Stimulated activated CD8-positive, alpha-beta memory T cell treated with anti-CD3 and anti-CD28 coated beads, Interleukin-15, amount 100 ng/mL, for 4 hours (primary cell): ENCODE measurements at places on chromosomes 4 and X.

GRCh38 chr4:532588-533317 lies 33.7 kb downstream of the PIGG start:
- DNase-seq: no peak

DNA sequence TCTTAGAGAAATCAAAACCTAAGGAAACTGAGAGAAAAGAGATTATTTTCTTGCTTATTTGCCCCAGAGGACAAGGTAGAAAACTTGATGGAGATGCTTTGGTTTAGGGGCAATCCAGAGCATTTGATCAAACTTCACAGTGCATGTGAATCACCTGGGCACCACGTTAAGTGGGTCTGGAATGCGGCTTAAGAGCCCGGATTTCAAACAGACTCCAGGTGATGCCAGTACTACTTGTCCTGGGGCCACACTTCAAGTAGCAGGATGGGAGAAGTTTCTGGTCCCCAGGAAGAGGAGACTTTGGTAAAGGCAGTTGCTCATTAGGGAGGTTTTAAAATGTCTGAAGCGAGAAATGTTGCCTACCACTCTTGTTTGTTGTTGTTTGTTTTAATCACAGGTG lies 51.8 kb downstream of the PHOX2B start:
- DNase-seq: no peak

GRCh38 chr4:76989391-76990061 lies 40.0 kb downstream of the SEPTIN11 start:
- peak; percentile 12 for DNase-seq

GRCh38 chr4:71709961-71710360 lies 73.9 kb downstream of the GC start:
- DNase-seq: no peak

DNA sequence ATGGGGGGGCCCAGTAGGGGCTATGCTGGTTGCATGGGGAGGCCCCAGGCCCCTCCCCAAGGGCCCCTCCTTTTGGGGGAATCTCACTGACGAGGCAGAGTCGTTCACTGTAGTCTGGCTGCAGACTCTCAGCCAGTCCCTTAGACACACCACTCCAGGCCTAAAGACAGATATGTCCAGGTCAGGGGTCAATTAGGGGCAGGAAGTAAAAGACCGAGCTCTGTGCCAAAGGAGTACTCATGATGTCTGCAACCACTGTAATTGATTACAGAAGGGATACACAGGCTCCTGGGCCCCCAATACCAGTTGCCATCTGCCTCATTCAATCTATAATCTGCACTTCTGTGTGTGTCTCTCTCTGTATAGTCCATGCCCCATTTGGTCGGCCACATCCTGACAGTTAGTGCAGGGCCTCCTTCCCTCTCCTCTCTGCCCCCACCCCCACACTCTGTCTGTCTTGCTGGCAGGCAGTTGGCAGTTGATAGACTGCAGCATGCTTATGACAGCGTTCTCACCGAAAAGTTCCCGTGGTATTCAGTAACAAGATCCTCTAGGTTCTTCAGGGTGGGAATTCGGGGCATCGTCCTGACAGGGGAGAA lies 1.3 kb upstream of the CXorf65 start:
- no peak for DNase-seq

DNA sequence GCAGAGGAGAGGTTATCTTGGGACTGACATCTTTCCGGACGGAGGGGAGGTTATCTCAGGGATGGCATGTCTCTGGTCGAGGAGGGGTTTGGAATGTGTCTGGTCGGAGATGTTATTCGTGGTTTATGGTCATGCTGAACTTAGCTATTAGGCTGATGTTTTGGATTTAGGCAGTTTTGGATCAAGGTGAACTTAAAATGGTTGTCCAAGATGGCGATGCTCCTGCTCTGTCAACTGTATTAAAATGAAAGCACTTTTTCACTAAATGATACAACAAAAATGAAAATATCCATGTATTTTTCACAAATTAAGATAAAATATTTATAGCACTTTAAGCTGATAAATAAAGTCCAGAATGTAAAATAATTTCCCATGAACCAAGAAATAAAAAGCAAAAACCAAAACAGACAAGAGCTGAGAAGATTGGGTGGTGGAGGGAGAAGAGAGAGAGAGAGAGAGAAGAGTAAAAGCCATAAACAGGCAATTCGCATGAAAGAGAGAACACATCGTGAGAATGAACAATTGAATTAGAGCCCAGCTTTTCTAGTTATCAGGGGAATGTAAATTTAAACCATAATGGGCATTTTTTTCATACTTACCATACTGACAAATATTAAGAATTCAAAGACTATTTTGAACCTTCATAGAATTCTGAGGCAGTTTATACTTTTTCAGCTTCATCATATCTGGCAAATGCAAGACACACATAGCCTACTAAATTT lies 2236.0 kb upstream of the AGA start:
- DNase-seq: no peak

DNA sequence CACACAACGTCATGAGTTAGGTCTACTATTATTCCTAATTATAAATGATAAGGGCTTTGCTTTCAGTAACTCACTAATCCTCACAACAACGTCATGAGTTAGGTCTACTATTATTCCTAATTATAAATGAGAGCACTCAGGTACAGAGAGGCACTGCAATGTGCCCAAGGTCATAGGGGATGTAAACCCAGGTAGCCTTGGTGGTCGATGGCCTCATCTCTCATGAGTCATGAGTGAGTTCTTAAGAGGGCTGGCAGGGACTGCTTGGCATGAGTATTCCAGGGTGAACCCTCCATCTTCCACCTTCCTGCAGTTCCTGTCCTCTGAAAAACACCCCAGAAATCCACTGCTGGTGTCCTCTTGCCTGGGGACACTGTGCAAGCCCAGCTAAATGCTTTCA lies 317.1 kb downstream of the STK32B start:
- DNase-seq: no peak

DNA sequence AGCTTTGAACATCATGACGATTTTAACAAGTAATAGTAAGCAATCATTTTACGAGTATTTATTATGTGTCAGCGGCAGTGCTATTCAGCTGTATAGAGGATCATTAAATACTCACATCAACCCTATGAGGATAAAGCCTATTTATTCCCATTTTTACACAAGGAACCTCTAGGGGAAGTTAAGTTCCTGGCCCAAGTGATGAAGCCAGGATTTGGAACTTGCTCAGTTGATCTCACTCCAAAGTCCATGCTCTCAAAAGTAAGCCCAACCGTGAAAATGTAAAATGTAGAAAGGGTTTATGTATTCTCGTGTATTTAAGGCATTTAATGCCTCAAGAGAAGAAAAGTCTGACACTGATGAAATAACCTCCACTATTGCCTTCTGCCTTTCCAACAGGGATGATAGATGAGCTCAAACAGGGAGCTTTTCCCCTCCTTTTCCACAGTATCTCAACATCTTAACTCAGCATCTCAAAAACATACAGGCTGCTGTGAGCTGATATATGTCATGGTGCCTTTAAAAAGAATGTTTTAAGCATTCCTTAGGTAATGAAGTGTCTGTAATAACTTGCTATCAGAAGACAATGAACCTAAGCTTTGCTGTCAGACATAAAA lies 35.0 kb upstream of the PLA2G12A start:
- DNase-seq: no peak

DNA sequence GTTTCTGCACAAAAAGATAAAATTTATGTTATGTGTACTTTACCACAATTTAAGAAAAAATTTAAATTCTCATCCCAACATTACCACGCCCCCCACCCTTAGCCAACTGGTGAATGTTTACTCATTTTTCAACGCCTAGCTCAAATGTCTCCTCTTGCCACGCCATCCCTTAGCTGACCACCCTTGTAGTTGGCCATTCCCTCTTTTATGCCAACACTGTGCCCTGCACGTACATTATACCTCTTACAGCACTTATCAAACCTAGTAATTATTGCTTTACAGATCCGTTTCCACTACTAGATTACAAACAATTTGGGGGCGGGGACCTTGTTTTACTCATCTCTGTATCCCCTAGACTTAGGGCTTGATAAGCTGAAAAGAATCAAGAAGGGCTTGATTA lies 644 bp downstream of the ERCC6L start:
- DNase-seq: no peak

GRCh38 chrX:136694431-136695087 lies 46.6 kb downstream of the CD40LG start:
- DNase-seq: no peak

DNA sequence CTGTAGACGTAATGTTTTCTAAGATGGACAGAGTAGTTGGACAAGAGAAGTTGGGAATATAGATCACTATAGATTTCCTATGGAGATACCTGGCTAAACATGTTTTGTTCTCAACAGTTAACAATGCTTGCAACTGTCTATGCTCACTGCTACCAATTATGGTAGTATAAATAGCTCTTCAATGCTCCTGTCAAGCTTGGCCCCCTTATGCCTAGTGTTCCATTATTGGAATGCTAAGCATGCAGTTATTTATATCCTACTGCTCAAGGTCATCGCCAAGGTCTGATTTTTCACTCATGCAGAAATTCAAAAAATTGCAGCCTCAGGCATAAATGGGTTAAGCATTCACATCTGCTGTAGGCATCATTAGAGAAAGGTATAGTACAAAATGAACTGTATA lies 519.0 kb downstream of the IL15 start:
- DNase-seq: no peak

DNA sequence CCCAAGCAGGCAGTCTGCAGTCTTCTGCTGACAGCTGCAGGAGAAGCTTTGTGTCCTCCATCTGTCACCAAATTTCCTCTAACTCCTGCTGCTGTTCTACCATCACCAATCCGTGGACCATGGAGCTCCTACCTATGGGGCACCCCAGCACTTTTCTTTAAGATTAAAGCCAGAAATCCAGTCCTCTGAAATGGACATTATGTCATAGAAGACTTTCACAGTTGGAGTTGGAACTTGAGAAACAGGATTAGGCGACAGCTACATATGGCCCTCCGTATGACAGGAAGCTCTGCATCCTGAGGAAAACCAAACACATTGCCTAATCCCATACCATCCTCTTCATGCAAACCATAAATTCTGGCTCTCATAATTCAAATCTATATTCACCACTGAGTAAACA lies 470.6 kb upstream of the GALNTL6 start:
- no peak for DNase-seq

- DNase-seq: no peak
Observed at GRCh38 chr4:78432896-78433295, 118.7 kb upstream of the ANXA3 start.

DNA sequence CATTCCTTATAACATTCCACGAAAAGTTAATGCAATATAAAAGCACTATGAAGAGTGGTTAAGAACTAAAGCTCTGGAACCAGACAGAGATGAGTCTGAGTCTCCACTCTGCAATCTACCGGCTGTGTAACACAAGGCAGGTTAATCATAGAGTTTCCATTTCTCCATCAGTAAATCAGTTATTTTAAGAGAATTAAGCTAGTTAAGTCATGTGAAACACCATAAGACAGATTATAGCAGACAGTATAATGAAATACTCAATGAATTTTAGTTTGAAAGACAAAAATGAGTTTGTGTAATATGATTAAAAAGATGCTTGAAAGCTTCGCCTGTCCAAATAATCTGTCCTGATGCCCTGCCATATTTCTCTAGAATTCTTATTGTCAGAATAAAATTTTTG lies 282.6 kb upstream of the ACTRT1 start:
- no peak for DNase-seq

DNA sequence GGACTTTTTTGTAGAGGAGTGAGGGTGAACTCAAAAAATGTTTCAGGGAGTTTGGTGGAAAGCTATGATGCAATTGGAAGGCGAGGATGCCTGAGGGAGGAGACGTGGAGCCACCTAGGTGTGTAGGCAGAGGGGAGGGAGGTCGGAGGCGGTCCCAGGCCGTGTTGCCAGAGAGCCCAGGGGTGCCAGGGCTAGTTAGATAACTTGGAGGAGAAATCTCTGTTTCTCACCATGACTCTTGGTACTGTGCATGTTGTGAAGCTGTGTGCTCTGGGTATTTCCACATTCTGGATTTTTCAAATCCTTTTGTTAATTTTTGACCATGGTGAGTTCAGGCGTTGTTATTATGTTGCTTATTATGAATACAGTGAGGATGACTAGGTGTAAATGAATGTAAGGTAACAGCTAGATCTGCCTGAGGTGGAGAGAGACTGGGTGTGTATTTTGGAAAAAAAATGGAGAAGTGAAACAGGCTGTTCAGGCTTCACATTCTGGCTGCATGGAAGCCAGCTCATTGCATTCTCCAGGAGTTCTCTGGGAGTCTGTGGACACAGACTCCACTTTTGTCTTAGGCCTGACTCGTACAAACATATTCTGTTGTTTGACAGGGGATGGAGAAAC lies 4.5 kb downstream of the RAB9A start:
- no peak for DNase-seq

GRCh38 chr4:71595576-71596108 lies 188.2 kb downstream of the GC start:
- DNase-seq: no peak

DNA sequence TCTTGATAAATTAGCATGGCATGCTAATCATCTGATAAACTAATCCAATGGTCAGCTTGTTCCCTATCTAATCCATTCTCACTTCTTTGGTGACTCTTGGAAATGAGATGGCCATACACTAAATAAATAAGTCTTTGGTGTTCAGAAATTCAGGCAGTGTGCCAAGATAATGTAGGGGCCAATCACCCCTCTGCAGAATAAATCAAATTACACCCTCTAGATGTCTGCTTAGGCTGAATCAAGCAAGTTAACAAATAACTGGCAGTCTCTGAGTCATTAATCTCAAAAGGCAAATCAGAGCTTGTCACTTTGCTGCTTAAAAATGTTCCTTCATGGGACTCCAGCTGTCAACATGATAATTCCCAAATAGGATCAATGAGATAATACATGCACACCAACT lies 97.4 kb downstream of the NLGN4X start:
- DNase-seq: no peak
